ENCODE measurements at places on chromosomes 3 and 15. TPM values are rescaled to one million over a fixed set of nuclear protein-coding genes. Genes with fewer than 3 reads are reported as not detected.

STXBP5L gene
- total RNA-seq: not detected

HHLA2 gene
- not detected for total RNA-seq

SHF gene
- total RNA-seq: 4.3 TPM

SIDT1 gene
- total RNA-seq: 1.3 TPM

FAIM gene
- total RNA-seq: 2.4 TPM

C2CD4B gene
- 1.3 TPM for total RNA-seq

TRIM42 gene
- total RNA-seq: not detected

SOX14 gene
- total RNA-seq: not detected

PLCH1 gene
- 0.68 TPM for total RNA-seq

Measured in heart right ventricle (tissue), 16 donors.